Endodermal cell (in vitro differentiated cells): ENCODE measurements at places on chromosomes 4 and X. TPM values are rescaled to one million over a fixed set of nuclear protein-coding genes. Genes with fewer than 3 reads are reported as not detected.

The BDH2 gene
- 36.1 and 38.0 TPM in 2 replicates for total RNA-seq

The COL4A5 gene
- 302 and 365 TPM in 2 replicates for total RNA-seq

The MAPK10 gene
- 59.7 and 70.2 TPM in 2 replicates for total RNA-seq

The GABRG1 gene
- total RNA-seq: 0.05 to 0.17 TPM (median 0.09 TPM) in 3 replicates

The SLITRK4 gene
- total RNA-seq: 8.4 to 12.6 TPM (median 11.5 TPM) in 3 replicates

The DCHS2 gene
- 0.20 and 0.24 TPM in 2 replicates for total RNA-seq

The ODAM gene
- not detected in 2 replicates for total RNA-seq

The USP17L12 gene
- total RNA-seq: not detected in 2 replicates

- H3K4me1 ChIP-seq: no peaks in the 10 kb centered on the region
Observed at GRCh38 chrX:135477576-135477975, 42.9 kb upstream of the INTS6L start.

DNA sequence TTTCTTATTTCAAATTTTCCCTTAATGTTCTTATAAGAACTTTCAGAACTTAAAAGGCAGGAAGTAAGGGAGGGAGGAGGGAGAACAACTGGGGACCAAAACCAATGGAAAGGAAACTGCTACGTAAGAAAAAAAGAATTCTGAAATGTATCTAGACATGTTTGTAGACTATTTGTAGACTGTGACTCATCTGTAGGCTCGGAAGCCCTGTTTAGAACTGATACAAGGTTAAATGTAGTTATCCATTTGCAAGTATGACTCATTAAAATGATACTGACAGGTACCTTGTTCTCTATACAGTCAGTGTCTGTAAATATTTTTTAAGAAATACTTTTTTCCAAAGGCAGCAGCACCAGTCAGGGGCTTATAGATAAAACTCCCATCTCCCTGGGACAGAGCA is 202.0 kb downstream of the DHX15 start:
- H3K4me1 ChIP-seq: no peaks in the 10 kb centered on the region
- no peak overlapping the region for H3K27ac ChIP-seq
- no peaks in the 10 kb centered on the region for H3K27me3 ChIP-seq
- H3K4me3 ChIP-seq: no peak overlapping the region
- H3K36me3 ChIP-seq: no peaks in the 10 kb centered on the region

DNA sequence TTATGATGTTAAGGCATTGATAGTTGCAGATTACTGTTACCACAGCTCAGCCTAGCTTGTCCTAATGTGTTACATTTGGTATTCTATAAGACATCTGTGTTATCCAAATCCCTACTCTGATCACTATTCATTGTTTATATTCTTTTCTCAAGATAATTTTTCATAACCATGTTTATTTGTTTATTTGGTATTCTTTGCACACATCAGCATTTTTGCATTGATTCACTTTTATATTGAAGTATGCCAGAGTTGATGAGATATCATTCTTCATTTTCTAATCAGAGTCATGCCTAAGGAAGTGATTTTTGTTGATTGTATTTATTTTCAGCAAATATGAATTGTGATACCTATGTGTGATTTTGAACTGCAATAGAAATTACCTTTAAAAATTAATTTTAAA is 61.2 kb upstream of the PDHA2 start:
- no peaks in the 10 kb centered on the region for H3K36me3 ChIP-seq
- DNase-seq: no peak
- no peaks in the 10 kb centered on the region for H3K27me3 ChIP-seq
- no peaks in the 10 kb centered on the region for H3K4me1 ChIP-seq
- H3K27ac ChIP-seq: no peak overlapping the region
- no peak overlapping the region for H3K4me3 ChIP-seq

GRCh38 chr4:113474017-113474416 is 287.5 kb downstream of the CAMK2D start:
- no peak overlapping the region for H3K27ac ChIP-seq
- H3K4me3 ChIP-seq: no peak overlapping the region
- H3K27me3 ChIP-seq: no peaks in the 10 kb centered on the region
- DNase-seq: no peak

GRCh38 chr4:184475096-184475461 is 729 bp upstream of the IRF2 start:
- H3K27ac ChIP-seq: peak overlapping the region; percentile 69
- H3K4me3 ChIP-seq: peak overlapping the region; percentile 100
- H3K36me3 ChIP-seq: no peaks in the 10 kb centered on the region
- H3K4me1 ChIP-seq: peaks cover 5% of the 10 kb centered on the region

DNA sequence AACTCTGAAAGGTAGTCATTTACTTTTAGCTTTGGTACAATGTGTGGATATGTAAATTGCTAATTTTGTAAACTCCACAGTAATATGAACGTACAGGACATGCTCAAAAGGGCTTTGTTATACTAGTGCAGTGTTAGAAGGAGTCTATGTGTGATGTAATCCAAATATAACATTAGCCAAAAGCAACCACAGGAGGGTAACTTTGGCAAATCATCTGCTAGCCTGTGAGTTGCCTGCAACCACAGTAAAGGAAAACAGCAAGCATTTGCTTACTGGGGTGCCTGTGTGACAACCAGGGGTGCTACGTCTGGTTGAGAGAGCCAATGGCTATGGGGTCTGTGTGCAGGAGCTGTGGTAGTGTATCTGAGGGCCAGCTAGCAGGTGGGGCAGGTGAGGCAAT is 245.8 kb downstream of the ADAMTS3 start:
- H3K27me3 ChIP-seq: no peaks in the 10 kb centered on the region
- H3K36me3 ChIP-seq: no peaks in the 10 kb centered on the region
- H3K4me3 ChIP-seq: no peak overlapping the region
- DNase-seq: no peak

DNA sequence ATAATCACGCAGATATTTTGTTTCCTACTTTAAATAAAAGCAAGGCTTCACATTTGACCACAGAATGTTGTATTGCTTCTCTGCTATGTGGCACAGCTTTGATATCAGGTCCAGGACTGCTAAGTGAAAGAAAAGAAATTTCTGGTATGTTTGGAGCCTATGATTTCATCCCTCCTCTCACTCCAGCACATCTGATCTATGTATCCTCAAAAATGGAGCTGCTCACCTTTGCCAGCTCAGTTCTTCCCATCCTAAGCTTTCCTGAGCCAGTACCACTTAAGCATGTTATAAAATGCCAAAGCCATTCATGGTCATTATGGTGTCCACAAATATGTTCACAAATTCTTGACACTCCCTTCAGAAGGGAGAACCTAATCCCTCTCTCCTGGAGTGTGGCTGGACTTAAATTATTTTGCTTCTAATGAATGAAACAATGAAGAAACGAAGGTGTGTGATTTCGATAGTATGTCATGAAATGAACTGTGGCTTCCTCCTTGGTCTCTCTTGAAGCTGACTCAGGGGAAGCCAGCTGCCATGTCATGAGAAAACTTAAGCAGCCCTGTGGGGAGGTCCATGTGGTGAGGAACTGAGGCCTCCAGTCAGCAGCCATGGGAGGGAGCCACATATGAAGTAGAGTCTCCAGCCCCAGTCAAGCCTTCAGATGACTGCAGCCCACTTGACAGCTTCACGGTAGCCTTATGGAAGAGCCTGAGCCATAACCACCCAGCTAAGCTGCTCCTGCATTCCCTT is 207.7 kb downstream of the MGST2 start:
- H3K27me3 ChIP-seq: no peaks in the 10 kb centered on the region
- H3K27ac ChIP-seq: no peak overlapping the region
- no peak for DNase-seq
- peak overlapping the region; percentile 36 for H3K4me3 ChIP-seq
- H3K4me1 ChIP-seq: peaks cover 5% of the 10 kb centered on the region

GRCh38 chr4:2217726-2218125 is 24.2 kb downstream of the HAUS3 start:
- no peak for DNase-seq
- H3K4me3 ChIP-seq: no peak overlapping the region
- peaks cover 8% of the 10 kb centered on the region for H3K4me1 ChIP-seq
- no peaks in the 10 kb centered on the region for H3K27me3 ChIP-seq

GRCh38 chr4:95209927-95210326 is 338.8 kb downstream of the UNC5C start:
- no peak for DNase-seq
- peaks cover 13% of the 10 kb centered on the region for H3K27me3 ChIP-seq
- H3K27ac ChIP-seq: no peak overlapping the region
- no peaks in the 10 kb centered on the region for H3K4me1 ChIP-seq

DNA sequence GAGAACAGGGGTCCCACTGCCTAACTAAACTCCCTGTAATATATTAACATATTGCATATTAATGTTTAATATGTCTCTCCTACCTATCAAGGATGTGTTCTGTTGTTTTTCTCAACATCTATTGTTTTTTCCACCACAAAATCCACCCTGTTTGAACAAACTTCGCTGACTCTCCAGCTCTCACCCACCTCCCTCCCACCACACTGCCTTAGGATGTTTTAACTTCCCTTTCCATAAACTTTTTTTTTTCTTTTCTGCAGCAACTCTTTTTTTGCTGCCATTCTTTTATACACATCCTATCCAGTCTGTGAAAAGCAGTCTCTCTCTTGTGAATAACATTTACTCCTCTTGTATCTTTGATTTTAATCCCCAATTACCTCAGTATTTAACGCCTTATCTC is 226.1 kb downstream of the PCDH7 start:
- H3K27me3 ChIP-seq: no peaks in the 10 kb centered on the region
- H3K27ac ChIP-seq: no peak overlapping the region
- H3K36me3 ChIP-seq: no peaks in the 10 kb centered on the region
- H3K4me1 ChIP-seq: peaks cover 3% of the 10 kb centered on the region
- H3K4me3 ChIP-seq: no peak overlapping the region
- DNase-seq: no peak

GRCh38 chr4:117596917-117597480 is 437.3 kb upstream of the NDST3 start:
- H3K36me3 ChIP-seq: no peaks in the 10 kb centered on the region
- peaks cover 3% of the 10 kb centered on the region for H3K4me1 ChIP-seq
- DNase-seq: no peak
- no peak overlapping the region for H3K4me3 ChIP-seq

GRCh38 chr4:103415801-103416200 is 217.7 kb upstream of the CENPE start:
- H3K4me3 ChIP-seq: no peak overlapping the region
- H3K36me3 ChIP-seq: no peaks in the 10 kb centered on the region
- DNase-seq: no peak
- H3K4me1 ChIP-seq: no peaks in the 10 kb centered on the region

- no peak for DNase-seq
- H3K4me1 ChIP-seq: no peaks in the 10 kb centered on the region
- no peaks in the 10 kb centered on the region for H3K36me3 ChIP-seq
- no peak overlapping the region for H3K27ac ChIP-seq
- H3K4me3 ChIP-seq: no peak overlapping the region
Observed at GRCh38 chr4:173360587-173361221, 10.1 kb upstream of the SAP30 start.

DNA sequence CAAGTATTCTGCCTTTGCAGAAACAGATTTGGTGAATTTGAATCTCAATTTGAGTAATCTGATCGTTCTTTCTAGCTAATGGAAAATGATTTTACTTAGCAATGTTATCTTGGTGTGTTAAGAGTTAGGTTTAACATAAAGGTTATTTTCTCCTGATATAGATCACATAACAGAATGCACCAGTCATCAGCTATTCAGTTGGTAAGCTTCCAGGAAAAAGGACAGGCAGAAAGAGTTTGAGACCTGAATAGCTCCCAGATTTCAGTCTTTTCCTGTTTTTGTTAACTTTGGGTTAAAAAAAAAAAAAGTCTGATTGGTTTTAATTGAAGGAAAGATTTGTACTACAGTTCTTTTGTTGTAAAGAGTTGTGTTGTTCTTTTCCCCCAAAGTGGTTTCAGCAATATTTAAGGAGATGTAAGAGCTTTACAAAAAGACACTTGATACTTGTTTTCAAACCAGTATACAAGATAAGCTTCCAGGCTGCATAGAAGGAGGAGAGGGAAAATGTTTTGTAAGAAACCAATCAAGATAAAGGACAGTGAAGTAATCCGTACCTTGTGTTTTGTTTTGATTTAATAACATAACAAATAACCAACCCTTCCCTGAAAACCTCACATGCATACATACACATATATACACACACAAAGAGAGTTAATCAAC is 15.3 kb downstream of the PLP1 start:
- H3K27me3 ChIP-seq: no peaks in the 10 kb centered on the region
- no peaks in the 10 kb centered on the region for H3K36me3 ChIP-seq
- H3K4me1 ChIP-seq: peaks cover 3% of the 10 kb centered on the region
- no peak for DNase-seq

DNA sequence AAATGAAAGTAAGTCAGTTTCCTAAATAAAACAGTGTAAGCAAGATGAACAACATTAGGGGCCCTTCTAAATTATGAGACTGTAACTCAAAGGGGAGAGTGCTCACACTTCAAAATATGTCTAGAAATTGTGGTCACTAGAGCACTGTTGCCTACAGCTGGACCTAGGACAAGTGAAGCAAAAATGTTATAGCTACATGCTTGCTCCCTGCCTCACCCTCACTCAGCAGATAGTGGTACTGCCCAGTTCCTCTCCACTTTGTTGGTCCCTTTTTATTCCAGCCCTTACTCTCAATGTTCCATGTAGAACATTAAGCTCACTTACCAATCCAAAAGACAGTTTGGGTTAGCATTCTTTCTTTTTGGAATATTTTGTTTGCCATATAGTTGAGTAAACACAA is 147.3 kb downstream of the GRIA3 start:
- H3K4me3 ChIP-seq: no peak overlapping the region
- DNase-seq: no peak
- H3K27me3 ChIP-seq: no peaks in the 10 kb centered on the region
- H3K27ac ChIP-seq: no peak overlapping the region

DNA sequence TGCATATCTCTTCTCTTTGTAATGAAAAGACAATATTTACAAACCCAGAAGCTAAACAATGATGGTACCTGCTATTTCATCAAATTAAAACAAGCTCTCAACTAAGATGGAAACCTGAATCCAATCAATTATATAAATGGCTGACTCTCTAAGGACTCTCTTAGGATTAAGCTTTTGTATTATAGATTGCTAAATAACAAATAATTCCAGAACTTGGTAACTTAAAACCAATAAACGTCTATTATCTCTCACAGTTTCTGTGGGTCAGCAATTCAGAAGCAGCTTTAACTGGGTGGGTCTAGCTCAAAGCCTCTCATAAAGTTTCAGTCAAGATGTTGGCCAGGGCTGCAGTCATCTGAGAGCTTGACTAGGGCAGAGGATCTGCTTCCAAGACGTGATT is 12.4 kb downstream of the PHKA2 start:
- H3K27me3 ChIP-seq: no peaks in the 10 kb centered on the region
- no peak for DNase-seq
- H3K36me3 ChIP-seq: peaks cover 4% of the 10 kb centered on the region
- H3K4me1 ChIP-seq: no peaks in the 10 kb centered on the region
- no peak overlapping the region for H3K27ac ChIP-seq
- H3K4me3 ChIP-seq: no peak overlapping the region
